ENCODE measurements at places on chromosomes 6 and 20.

DNA sequence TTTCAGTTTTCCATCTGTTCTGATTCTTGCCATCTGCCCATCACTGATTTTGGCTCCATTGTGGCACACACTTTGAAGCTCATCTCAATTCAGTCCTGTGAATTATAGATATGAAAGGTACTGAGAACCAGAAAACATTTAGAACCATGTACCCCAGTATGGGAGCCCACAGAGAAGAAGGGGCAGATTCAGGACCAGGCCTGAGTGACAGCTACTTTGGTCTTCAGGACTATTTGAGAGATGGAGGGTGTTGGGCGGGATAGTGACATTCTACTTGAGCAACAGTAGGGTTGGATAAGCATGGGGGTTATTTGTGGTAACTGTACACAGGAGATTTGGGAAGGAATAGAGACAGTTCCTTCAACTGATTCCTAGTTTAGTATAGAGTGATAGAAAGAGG, 259.2 kb upstream of the MANEA start:
- DNase-seq: no peak

DNA sequence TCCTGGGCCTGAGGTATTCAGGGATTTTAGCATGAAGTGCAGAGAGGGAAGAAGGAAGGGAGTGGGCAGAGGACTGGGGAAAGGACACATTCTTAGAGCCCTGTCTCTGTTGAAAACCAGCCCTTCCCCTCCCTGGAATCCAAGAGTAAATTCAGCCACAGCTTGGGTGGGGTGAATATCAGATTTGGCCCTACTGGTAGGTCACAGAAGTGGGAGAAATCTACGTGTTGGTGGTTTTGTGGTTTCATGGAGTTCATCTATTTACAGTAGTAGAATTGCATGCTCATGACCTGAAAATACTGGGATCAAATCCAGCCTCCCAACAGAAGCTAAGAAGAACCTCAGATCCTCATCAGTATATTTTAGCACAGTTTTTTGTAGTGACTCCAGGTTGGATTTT, 404.4 kb downstream of the BMP2 start:
- no peak for DNase-seq

DNA sequence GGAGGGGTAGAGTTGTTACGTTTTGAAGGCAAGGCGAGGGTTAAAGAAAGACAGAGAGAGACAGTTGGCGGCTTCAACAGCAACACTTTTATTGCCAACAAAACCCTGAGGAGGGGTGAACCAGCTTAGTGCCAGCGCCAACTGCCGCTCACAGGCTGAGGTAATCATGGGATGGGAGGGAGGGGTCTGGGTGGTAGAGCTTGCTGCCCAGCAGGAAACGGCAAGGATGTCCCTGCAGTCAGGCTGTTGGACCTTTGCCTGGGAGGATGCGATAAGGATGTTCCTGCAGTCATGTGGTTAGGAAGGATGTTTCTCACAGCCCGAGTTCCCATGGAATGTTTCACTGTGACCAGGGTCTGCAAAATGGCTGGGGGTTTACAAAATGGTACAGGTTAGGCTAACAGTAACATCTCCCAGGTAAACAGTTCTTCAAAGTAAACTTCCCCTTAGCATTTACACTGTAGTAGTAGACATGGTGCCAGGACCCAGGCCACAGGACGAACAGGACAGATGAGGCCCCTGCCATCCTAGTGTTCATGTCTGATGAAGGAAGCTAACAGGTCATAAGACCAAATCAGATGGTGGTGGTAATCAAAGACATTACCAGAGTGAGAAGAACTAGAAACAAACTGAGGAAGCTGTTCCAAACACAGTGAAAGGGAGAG, 647.3 kb upstream of the DEFB115 start:
- DNase-seq: no peak

DNA sequence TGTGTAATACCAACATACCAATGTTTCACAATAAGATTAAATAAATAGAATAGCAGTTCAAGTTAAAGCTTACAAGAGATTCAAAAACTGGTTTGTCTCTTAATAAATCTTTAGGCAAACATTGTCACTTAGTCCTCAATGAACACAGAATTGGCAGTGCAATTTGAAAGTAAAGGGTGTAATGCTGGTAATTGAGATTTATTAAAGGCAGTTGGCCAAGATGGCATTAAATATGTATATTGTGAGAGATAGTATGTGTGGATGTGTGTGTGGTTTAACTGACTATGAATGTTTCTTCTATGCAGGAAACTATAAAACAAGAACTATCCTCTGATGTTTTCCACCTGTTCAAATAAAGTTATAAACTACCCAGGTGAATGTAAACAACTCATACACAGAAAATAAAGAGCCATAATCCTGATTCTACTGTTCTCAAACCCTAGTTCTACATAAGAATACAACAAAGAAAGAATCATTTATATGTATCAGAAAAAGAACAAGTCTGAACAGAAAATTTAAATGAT, 267.9 kb upstream of the PTCHD4 start:
- DNase-seq: no peak
